ENCODE measurements at places on chromosomes 7 and 10.

GRCh38 chr10:124266468-124267230 is 152.1 kb downstream of the OAT start:
- DNase-seq: no peak

DNA sequence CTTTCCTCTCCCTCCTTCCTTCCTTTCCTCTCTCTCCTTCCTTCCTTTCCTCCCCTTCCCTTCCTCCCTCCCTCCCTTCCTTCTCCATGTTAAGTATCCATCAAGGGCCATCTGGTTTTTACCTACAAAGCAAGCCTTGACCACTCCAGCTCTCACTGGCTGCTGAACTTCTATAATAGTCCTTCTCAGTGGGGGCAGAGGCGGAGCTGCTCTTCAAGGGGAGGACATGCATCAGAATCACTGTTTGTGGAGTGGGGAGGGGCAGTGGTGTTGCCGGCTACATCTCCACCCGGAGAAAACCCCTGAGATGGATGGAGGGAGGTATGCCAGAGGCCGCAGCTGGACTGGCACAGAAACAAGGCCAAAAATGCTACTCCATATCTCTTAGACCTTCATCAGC is 25.9 kb downstream of the LAMB1 start:
- DNase-seq: no peak

GRCh38 chr7:117312593-117313580 is 10.0 kb downstream of the WNT2 start:
- DNase-seq: no peak

GRCh38 chr10:48575901-48576300 is 29.0 kb downstream of the ARHGAP22 start:
- DNase-seq: no peak

- DNase-seq: no peak
These were observed 25.0 kb upstream of the WDR11 start for GRCh38 chr10:120825878-120826769.

DNA sequence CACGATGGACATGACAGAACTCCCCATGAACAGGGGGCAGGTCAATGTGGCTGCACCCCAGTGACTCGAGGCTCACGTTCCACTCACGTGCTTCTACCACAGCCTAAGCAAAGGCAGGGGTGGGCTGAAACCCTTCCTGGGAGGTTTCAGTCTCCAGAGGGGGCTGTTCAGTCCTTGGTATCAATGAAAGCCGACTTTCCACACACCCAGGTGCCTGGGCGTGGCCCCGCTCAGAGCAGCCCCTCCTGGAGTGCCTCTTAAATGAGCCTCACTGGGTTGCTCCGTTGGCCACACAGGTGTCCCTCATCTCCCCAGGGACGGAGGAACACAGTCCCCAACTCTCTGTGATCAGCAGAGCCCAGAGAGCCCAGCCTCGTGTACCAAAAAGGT is 90.5 kb upstream of the PDGFA start:
- no peak for DNase-seq

DNA sequence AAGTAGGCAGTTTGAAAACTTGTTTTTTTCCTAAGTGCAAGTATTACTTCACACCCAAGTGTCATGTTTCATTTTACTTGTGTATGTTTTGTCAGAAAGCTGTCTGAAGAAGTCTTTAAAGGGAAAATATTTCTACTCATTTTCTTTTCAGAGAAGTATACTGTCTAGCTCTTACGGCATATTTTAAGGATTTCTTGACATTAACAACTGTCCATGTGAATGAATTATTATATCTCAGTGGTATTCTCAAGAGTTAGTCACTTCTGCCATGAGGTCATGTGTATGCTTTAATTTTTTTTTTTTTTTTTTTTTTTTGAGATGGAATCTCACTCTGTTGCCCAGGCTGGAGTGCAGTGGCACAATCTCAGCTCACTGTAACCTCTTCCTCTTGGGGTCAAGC is 229.5 kb downstream of the BICC1 start:
- no peak for DNase-seq

GRCh38 chr10:95319239-95319638 is 28.4 kb upstream of the PDLIM1 start:
- no peak for DNase-seq

GRCh38 chr7:42231043-42231787 is 5.8 kb downstream of the GLI3 start:
- no peak for DNase-seq

GRCh38 chr7:25263337-25263736 is 35.1 kb upstream of the NPVF start:
- no peak for DNase-seq

- DNase-seq: peak; percentile 46
These were observed 91.1 kb upstream of the PDGFA start for GRCh38 chr7:610531-611280.

Data from uterus (tissue), 4 donors.